Right renal pelvis (tissue), 4 donors: ENCODE measurements at places on chromosomes 2 and 18. TPM values are rescaled to one million over a fixed set of nuclear protein-coding genes. Genes with fewer than 3 reads are reported as not detected.

DNA sequence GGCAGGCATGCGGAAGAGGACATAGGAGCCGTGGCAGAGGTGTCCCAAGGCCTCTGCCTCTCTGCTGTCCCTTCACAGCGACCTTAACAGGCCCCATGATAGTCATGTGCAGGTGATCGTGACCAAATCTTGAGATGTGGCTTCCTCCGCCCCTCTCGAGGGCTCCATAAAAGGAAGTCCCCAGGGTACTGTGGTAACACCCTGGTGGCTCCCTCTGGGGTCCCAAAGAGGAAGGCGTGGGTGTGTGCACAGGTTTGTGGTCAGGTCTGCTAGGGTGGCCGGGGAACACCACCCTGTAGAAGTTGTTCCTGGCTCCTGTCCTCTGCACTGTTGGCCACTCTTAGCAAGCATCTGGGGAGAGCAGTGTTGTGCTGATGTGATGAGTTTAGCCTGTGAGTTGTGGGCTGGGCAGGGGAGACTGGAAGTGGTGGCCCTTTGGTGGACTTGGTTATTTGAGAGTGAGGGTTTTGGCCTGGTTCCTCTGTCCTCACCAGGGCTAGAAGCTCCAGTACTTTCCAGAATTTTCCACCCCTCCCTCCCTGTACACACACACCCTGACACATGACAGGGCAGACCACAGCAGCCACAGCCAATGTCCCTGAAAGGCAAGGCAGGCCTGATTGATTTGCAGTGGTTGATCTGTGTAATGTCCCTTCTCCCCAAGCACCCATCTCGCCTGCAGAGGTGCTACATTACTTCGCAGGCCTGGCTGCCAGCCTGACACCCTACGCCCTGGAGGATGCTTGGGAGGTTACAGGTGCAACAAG lies 68.9 kb upstream of the BOD1L2 start:
- DNase-seq, result no peak

DNA sequence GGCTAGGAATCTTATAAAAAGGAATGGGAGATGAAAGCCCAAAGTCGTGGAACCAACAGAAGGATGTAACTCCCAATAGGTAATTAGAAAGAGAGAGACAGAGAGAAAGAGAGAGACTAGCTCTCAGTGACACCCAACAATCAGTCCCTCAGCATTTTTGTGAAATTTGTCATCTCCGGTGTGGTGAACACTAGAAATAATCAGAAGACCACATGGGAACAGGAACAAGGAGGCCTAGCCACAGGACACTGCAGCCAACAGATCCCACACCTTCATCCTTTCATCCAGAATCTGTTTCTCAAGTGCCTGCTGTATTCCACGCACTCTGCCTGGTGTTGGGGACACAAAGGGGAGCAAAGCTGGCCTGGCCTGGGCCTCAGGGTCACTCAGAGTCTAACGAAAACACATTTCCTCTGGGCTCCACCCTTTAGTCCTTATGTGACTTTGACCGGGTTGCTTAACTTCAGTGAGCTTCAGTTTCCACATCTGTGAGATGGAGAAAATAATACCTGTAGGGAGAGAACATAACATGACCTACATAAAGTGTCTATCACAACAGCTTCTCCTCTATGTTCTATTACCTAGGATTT lies 53.1 kb downstream of the EHD3 start:
- DNase-seq, result no peak

DNA sequence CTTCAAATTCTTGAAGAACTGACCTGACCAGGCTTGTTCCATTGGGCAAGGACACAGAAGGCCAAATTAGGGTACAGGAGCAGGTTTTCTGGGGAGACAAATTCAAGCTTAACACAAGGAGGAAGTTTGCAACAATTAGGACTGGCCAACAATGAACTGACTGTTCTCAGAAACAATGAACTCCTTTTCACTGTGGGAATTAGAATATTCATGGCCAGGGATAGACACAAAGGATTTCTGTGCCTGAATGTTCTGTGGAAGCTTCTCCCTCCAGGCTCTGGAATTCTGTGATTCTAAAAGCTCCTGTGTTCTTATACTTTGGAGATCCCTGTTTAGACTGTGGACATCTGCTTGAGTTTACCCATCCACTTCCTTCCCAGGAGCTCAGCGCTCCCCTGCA lies 15.2 kb downstream of the SMYD1 start:
- no peak for DNase-seq

- no peak for DNase-seq
These were observed 33.5 kb downstream of the AOX1 start for GRCh38 chr2:200619279-200619678.

DNA sequence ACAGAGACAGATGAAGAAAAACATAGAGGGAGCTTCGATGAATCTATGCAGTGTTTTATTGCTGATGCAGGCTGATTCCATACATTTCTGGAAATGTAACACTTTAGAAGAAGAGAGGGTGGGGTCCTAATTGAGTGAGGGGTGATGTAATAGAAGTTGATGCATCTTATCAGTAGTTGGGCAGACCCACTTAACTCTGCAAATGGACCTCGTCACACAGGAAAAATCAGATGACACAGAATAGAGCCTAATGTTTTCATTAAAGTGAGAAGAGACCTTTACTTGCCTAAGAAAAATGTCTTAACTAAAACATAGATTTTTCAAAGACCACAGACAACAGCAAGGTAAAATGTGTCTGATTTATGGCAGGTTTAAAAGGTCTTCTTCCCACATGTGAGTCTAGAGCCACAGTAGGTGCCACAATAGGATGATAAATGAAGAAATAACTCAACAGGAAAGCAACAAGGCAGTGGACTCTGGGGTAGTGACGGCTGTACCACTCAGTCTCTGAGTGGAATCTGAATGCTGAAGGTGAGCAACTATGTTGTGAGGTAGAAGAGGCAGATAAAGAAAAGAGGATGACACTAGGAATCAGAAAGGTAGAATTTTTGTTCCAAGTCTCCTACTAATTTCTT lies 414.7 kb upstream of the PIK3C3 start:
- DNase-seq, result no peak

DNA sequence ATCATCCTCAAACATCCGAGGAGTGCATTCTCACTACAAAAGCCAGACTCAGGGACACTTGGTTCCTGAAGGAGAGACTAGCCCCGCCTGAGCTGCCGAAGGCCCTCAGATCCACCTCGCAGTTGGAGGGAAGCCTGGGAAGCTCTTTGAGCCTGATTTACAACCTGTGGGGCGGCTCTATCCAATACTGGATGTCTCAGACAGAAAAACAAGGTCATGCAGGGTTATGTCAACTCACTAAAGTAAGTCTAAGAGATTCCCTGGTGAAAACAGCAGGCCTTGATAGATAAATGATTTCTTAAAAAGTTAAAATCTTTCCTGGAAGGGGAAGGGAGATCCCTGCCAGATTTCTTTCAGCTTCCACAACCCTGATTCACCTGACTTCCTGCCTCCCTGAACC lies 284.3 kb downstream of the CYP26B1 start:
- DNase-seq, result no peak

- no peak for DNase-seq
These were observed 1.3 kb downstream of the CYP27C1 start for GRCh38 chr2:127218812-127219170.

GRCh38 chr2:226845386-226846116 lies 9.7 kb downstream of the RHBDD1 start:
- no peak for DNase-seq

DNA sequence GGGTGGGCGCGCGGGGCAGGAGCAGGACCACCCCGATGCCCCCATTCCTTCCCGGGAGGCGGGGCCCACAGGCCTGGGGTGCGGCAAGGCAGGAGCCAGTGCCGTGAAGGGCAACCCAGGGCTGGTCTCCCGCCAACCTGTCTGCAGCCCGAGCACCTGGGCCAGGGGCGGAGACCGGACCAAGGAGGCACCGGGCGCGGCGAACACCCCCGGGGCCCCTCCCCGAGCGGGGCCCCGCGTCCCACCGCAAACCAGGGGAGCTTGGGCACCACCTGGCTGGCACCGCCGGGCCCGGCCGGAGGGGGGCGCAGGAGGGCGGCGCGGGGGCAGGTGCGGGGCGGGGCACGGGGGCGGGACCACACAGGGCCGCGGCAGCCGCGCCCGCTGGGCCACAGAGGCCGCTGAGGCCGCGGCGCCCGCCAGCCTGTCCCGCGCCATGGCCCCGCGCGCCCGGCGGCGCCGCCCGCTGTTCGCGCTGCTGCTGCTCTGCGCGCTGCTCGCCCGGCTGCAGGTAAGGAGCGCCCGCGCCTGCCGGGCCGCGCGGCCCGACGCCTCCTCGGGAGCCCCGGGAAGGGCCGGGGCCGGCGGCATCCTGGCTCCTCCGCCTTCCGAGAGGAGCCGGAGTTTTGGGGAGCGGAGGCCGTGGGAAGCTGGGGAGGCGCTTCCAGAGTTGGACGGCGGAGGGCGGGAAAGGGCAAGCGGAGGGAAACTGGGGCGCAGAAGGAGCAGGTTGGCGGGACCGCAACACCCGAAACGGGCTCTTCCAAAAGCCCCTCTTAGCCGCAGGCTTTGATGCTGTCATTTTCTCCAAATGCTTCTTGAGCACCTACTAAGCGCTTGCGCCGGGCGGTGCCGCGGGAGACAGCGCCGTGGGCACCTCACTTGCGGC lies at the start of gene TNFRSF11A:
Gene TNFRSF11A, plus strand, starts transcription at position 394 of the 889 bp plus-strand sequence. Its CDS starts 43 bp downstream, at position 437.
- no peak for DNase-seq

The TDRD15 gene
- polyA plus RNA-seq, result not detected
